ENCODE measurements at places on chromosomes 6 and 20.
A peak's percentile ranks its signal among the peaks of the same experiment; 100 is the strongest.

GRCh38 chr20:19211661-19212468 lies 577 bp upstream of the SLC24A3 start:
- peak; percentile 37 for DNase-seq

- DNase-seq, result no peak
Observed at GRCh38 chr20:34251619-34252018, 10.4 kb downstream of the ASIP start.

GRCh38 chr6:52522655-52523054 lies 54.2 kb downstream of the TRAM2 start:
- DNase-seq, result no peak

GRCh38 chr6:42105156-42105648 lies 37.2 kb downstream of the C6orf132 start:
- DNase-seq, result peak; percentile 52

GRCh38 chr6:166456395-166457156 lies 73.8 kb upstream of the MPC1 start:
- DNase-seq, result peak; percentile 55

DNA sequence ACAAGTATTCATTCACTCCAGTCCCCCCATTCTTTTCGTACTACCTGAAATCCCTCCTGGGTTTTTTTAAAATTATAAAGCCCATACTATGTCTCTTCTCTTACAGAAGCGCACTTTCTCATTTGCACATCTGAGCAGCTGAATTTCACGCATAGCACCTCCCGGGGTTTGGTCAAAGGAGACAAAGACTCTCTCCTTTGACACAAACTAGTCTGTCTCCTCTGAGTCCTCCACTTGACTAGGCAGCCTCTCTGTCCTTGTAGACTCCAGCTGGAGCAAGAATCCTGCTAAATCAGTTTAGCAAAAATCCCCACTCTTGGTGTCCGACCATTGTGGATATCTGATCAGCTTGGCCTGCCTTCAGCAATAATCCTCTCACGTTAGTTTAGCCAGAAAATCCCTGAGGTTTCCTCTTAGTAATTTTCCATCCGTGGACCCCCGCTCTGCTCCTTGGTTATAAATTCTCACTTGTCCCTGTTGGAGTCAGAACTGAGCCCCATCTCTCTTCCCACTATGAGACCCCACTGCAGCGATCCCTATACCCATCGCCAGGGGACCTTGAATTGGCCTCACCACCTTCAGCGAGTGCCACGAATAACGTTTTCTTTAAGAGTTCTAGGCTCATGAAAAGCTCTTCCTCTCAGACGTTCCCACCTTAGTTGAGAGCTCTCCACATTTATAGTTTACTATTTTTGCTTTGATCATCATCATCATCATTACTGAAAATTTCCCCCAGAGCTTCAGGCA lies 29.0 kb downstream of the PDYN start:
- no peak for DNase-seq

DNA sequence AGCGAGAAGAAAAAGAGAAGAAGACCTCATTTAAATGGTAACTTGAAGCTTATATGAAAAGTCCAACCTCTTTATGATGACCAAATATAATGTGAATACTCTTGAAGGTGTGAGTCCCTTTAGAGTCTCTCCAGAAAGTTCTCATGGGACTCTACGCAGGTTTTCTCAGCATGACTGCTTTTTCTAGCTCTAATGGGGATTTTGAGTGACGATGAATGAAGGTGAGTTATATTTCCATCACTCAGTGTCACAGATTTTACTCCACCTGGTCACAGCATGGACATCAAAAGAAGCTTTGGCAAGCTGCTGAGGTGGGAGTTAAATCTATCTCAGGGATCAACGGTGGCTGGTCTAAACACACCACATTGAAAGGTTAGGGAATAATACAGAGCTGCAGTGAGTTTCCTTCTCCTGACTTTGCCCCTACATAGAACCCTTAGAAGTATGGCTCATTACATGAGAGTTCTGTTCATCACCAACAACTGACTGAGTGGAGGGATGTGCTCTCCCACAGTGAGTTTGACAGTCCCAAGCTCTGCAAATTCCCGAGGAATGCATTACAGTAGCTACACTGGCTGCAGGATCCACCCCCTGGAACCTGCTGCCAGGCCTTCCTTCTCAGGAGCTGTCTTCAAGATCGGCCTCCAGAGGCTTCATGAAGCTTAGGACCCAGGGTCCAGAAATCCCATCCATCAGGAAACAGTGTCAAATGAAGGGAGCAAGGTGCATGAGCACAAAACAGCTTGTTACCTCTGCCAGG lies 126.8 kb downstream of the FOXC1 start:
- DNase-seq, result no peak

- no peak for DNase-seq
Observed at GRCh38 chr20:22562620-22563019, 21.8 kb downstream of the FOXA2 start.

Data from iPS-NIHi11 (cell line).